ENCODE measurements at places on chromosomes 3 and 15. TPM values are rescaled to one million over a fixed set of nuclear protein-coding genes. Genes with fewer than 3 reads are reported as not detected.

ZNF662 gene
- polyA plus RNA-seq, result not detected

GABRR3 gene
- not detected for polyA plus RNA-seq

SLC15A2 gene
- polyA plus RNA-seq, result 0.15 TPM

THPO gene
- not detected for polyA plus RNA-seq

DNA sequence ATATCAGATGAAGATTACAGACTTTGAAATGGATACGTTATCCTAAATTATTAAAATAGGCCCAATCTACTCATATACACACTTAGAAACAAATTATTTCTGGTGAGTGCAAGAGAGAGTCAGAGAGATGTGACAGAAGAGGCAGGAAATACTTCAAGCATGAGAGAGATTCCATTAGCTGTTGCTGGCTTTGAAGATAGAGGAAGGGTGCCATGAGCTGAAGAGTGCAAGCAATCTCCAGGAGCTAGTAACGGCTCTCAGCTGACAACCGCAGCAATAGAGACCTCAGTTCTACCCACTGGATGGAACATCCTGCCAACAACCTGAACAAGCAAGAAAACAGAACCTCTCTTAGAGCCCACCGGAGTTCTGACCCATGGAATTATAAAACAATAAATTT is 270.7 kb upstream of the SLITRK3 start:
- no peaks in the 10 kb centered on the region for H3K36me3 ChIP-seq
- no peak for DNase-seq
- no peaks in the 10 kb centered on the region for H3K4me1 ChIP-seq
- no peak overlapping the region for H3K4me3 ChIP-seq
- no peaks in the 10 kb centered on the region for H3K27me3 ChIP-seq
- no peak overlapping the region for H3K27ac ChIP-seq

MYZAP gene
- not detected for polyA plus RNA-seq

ZPLD1 gene
- not detected for polyA plus RNA-seq

CCR3 gene
- 0.22 TPM for polyA plus RNA-seq

DNA sequence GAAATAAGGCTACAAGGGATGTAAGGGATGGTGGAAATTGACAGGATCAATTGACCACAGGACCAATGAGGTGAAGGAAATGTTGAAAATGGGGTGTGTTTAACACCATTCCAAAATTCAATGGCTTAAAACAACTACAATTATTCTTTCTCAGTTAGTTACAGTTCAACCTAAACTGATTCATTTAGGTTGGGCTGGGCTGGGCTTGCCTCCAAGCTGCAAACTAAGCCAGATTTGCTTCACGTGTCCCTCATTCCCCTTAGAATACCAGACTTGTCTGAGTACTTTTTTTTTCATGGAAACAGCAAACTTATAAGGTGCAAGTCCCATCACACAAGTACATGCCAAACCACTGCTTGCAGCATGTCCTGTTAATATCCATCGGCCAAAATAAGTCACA is 280.1 kb downstream of the NEK10 start:
- H3K36me3 ChIP-seq, result no peaks in the 10 kb centered on the region
- H3K4me3 ChIP-seq, result no peak overlapping the region
- no peaks in the 10 kb centered on the region for H3K4me1 ChIP-seq
- H3K27me3 ChIP-seq, result no peaks in the 10 kb centered on the region
- no peak overlapping the region for H3K27ac ChIP-seq

GRCh38 chr3:179848711-179849110 is 188.0 kb downstream of the PEX5L start:
- H3K27ac ChIP-seq, result no peak overlapping the region
- H3K4me1 ChIP-seq, result no peaks in the 10 kb centered on the region
- no peak for DNase-seq
- H3K27me3 ChIP-seq, result no peaks in the 10 kb centered on the region
- no peak overlapping the region for H3K4me3 ChIP-seq

STAC gene
- not detected for polyA plus RNA-seq

ATP13A5 gene
- polyA plus RNA-seq, result not detected

DNA sequence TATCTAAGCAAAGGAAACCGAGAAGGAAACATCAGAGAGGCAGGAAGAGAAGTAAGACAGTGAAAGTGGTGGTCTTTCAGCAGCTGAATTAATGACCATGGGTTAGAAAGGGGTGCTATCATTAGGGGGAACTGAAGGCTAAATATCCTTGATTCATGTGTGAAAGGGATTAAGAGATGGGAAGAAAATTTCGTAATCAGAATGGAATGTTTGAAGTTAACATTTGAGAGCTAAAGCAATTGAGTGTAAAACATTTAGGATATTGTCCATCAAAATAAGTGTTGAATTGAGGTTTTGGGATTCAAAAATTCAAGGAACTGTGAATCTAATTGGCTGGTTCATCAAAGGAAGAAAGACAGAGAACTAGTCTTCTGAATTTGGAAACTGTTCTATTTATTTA is 4.1 kb upstream of the ECT2 start:
- no peaks in the 10 kb centered on the region for H3K27me3 ChIP-seq
- no peak for DNase-seq
- no peaks in the 10 kb centered on the region for H3K36me3 ChIP-seq

Measured in CD8-positive, alpha-beta memory T cell (primary cell).